NCI-H2107 (cell line): ENCODE measurements at places on chromosomes 13 and 19.

- no peak for DNase-seq
These were observed 156.9 kb downstream of the SIPA1L3 start for GRCh38 chr19:38063928-38064327.

DNA sequence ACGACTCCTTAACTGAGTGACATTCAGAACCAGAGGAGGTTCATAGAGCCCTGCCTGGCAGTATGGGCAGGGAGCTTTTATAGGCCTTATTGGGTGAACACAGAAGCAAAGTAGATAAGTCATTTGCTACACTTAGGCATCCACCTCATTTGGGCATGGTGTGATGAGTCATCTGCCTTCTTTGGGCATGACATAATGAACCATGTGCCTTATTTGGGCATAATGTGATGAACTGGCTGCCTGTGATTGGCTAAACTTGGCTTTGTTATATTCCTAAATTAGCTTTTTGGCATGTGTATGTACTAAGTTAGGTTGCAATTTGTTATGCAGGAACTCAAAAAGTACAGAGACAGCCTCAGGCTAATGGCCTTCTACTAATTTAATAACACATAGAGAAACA, 2210.2 kb upstream of the PCDH20 start:
- DNase-seq: no peak

DNA sequence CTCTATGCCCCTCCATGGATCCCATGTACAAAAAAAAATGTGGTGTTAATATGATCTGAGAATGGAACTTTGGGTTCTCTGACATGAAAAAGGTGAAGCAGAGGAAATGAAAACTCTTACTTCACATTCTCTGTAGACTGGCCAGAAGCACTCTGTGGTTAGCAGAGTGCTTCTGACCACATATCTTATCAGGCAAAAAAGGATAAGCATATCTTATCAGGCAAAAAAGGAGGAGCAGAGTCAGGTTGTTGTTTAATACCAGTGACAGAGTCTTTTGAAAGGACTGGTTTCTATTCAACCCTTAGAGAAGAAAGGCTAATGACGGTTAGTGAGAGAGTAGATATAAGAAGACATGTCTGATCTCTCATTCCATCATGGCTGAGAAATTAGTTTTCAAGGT, 1404.8 kb downstream of the SLITRK1 start:
- no peak for DNase-seq

DNA sequence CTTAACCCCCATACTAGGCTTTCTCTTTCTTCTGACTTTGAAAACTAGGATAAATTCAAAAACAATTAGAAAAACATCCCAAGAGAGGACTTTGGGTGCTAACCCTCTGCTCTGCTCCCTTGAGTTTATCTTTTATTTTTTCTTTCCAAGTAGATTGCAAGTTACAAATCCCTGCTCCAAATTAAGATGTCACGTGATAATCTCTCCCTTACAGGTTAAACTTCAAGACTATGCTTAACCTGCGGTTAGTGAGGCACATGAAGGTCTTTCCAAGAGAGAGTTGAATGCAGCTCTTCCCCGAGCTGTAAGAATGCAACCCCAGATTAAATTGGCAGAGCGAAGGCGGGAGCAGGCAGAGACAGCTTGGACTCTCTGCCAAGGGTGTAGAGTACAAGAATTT, 12.2 kb upstream of the ZNF507 start:
- no peak for DNase-seq

DNA sequence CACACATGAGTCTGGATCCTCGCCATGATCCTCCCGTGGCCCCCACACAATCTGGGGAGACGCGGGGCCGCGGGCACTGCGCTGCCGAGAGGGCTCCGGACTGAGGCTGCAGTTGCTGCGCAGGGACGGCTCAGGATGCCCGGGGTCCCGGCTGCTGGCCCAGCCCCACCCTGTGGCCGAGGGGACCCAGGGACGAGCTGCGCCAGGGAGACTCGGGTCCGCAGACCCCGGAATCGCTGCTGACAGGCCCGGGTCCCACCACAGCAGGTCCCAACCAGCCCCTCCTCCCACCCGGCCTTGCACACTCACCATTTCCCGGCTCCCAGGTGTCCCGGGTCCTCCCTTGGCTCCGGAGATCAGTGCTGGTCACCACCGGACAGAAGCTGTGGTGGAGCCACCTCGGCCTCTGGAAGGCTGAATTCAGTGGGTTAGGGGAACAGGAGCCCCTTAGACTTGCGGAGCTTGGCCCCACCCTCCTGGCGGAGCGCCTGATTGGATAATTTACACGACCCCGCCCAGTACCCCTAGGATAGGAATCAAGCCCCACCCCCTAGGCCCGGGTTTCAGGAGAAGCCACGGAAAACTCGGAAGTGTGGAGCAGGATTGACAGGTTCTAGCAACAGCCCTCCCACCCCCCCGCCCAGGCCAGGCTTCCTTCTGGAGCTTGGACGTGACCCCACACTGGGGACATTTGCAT, 57.4 kb downstream of the ZNF44 start:
- no peak for DNase-seq

GRCh38 chr13:102090532-102090931, 311.3 kb downstream of the FGF14 start:
- DNase-seq: no peak
